ENCODE measurements at places on chromosomes 2 and 18.

DNA sequence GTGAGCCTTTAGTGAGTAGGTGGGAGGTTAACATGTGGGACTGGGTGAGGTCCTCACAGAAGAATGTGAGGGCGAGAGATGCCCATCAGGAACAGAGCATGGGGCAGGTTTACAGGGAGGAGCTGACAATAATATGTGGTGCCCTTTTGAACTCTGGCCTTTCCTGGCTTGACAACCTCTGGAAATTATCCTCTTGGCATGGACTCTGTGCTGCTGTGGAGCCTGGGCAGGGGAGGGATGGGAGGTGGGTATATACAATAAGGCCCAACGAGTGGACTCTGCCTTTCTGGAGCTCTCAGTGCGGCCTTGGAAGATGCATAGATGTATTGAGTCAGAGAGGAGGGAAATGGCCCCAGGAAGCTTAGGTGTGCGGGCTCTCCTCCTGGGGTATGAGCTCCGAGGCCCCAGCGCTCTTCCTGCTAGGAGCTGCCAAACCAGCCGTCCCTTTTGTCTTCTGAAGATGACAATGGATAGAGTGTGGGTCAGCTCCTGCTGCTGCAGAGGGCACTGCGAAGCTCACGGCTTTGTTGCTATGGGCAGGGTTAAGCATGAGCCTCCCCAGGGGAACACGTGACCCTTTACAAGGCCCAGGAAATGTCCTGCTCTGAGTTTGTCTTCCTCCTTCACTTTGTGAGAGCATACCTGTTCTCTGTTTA is 8.7 kb upstream of the PSD4 start:
- no peak for DNase-seq

GRCh38 chr2:53848062-53848461 is 11.7 kb downstream of the GPR75 start:
- DNase-seq = no peak

- no peak for DNase-seq
Measured at GRCh38 chr18:58609536-58609993, 19.3 kb downstream of the ALPK2 start.

DNA sequence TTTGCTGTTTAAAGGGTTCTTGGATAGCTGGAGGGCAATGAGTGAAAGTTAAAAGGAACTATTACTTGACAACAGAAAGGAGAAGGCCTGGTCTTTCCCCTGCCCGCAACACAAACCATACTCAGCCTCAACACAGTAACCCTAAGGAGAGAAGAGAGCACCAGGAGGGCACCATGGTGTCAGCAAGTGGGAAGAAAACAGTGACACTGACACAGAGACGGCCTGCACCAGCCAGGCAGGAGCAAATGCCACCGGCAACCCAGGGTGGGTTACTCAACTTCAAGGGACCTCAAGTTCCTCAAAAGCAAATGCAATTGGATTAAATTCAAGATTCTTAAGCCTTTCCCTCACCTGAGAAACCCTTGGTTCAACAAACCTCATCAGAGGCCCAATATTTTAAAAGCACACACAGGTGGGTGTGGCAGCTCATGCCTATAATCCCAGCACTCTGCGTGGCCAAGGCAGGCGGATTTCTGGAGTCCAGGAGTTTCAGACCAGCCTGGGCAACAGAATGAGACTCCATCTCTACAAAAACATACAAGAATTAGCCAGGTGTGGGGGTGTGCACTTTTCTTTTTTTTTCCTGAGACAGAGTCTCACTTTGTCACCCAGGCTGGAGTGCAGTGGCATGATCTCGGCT is 52.3 kb downstream of the TFCP2L1 start:
- no peak for DNase-seq

GRCh38 chr2:174335254-174335987 is 667 bp downstream of the SP9 start:
- no peak for DNase-seq

DNA sequence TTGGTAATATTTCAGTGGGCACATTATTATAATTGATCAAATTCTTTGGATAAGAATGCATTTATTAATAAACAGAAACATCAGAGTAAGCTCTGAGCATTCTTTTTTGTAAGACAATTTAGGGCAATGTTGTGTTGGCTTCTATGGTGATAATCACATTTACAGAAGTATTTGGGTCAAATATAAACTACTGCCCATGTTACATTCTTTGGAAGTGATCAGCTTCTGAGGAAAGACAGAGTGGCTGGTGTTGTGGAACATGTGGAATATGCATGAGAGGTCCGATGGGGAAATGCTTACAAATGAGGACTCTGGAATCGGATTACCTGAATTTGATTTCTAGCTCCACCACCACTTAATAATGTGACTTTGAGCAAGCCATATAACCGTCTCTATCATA is 19.4 kb downstream of the SERPINB13 start:
- no peak for DNase-seq

GRCh38 chr2:160308915-160309314 is 108.8 kb upstream of the ITGB6 start:
- DNase-seq = peak; percentile 86

DNA sequence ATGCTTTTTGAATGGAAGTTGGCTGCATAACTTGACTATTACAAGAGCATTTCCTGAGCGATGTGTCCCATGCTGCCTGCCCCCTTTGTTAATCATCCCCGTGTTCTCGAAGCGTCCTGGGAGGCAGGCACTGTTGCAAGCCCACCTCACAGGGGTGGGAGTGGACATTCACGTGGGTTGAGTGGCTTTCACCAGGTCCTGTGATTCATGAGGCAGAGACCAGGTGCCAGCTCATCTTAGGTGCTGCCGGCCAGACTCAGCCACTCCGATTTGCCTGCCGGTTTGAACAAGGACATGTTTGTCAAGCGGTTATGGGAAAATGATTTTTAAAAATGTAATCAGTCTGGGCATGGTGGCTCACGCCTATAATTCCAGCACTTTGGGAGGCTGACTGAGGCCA is 112.5 kb downstream of the ZNF532 start:
- no peak for DNase-seq

All from fibroblast of skin of scalp (primary cell).